ENCODE measurements at places on chromosomes 16 and 17. TPM values are rescaled to one million over a fixed set of nuclear protein-coding genes. Genes with fewer than 3 reads are reported as not detected.

ARHGDIG gene
- total RNA-seq = not detected

ABCA8 gene
- not detected for total RNA-seq

CIAPIN1 gene
- 28.1 TPM for total RNA-seq

PHOSPHO1 gene
- not detected for total RNA-seq

TNFRSF13B gene
- total RNA-seq = not detected

QPRT gene
- total RNA-seq = 0.99 TPM

CYBC1 gene
- 249 TPM for total RNA-seq

EVPLL gene
- total RNA-seq = not detected

KRT20 gene
- total RNA-seq = not detected

NPIPA3 gene
- 2.5 TPM for total RNA-seq

ZNF597 gene
- total RNA-seq = 5.3 TPM

MT2A gene
- 15.8 TPM for total RNA-seq

WNT9B gene
- total RNA-seq = not detected

TMEM114 gene
- total RNA-seq = not detected

IGSF6 gene
- total RNA-seq = 3.9 TPM

ELMO3 gene
- 10.6 TPM for total RNA-seq

COX10 gene
- 17.6 TPM for total RNA-seq

ITGAX gene
- total RNA-seq = 6.3 TPM

KRTAP4-16 gene
- total RNA-seq = not detected

HSPB9 gene
- total RNA-seq = not detected

MPV17L gene
- total RNA-seq = not detected

OR4D1 gene
- 2.2 TPM for total RNA-seq

MPP3 gene
- total RNA-seq = not detected

LPO gene
- total RNA-seq = not detected

SLC12A3 gene
- total RNA-seq = not detected

RASL10B gene
- total RNA-seq = 0.15 TPM

CUEDC1 gene
- total RNA-seq = 0.61 TPM

CRHR1 gene
- not detected for total RNA-seq

ATP2C2 gene
- not detected for total RNA-seq

XAF1 gene
- 99.3 TPM for total RNA-seq

OTOP3 gene
- total RNA-seq = not detected

NAGS gene
- 3.2 TPM for total RNA-seq

CACNA1H gene
- 2.1 TPM for total RNA-seq

PLK1 gene
- 3.0 TPM for total RNA-seq

CALCOCO2 gene
- total RNA-seq = 118 TPM

WFIKKN2 gene
- total RNA-seq = not detected

CDH1 gene
- total RNA-seq = 0.55 TPM

AIPL1 gene
- total RNA-seq = not detected

TBX4 gene
- not detected for total RNA-seq

Data from CD4-positive, alpha-beta memory T cell (primary cell).